Stimulated activated CD4-positive, alpha-beta T cell treated with anti-CD3 and anti-CD28 coated beads, Interleukin-1b, Interleukin-23, amount 100 ng/mL, for 24 hours (primary cell): ENCODE measurements at places on chromosomes 1 and 21.
A peak's percentile ranks its signal among the peaks of the same experiment; 100 is the strongest.

- DNase-seq = no peak
Observed at GRCh38 chr1:18341291-18342069, 139.2 kb upstream of the KLHDC7A start.

DNA sequence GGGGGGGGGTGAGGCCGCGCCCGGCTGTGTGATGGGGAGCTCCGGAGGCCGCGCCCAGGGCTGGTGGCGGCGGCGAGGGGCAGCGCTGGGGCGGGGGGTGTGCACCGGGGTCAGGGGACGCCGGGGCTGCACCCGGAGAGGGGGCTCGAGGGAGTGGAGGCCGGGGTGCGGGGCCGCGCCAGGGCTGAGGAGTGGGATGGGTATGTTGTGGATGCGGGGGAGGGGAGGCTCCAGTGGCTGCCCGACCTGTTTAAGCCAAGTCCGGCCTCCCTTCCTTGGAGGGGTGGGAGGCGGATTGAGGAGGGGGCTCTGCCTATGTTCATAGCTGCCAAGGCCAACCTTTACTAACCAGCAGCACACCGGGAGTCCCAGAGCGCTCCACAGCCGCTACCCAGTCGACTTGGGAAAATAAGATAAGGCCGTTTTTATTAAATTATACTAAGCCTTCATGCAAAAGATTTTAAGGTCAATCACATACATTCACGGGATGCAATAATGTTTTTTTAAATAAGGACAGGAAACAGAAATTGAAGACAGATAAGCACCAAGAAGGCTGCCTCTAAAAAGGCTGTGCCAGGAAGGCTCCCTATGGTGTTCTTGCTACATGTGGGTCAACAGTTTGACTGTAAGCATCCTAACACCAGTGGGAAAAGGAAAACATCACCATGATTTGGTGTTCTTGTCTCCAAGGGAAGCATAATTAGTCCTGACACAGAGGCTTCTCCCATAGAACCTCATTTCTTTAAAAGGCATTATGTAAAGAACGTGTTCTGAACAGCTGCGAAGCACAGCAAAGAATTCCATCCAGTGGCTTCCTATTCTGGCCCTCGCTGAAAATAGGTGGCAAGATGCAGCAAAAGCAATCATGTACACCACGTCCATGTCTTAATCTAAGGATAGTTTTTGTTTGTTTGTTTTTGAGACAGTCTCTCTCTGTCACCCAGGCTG is 626 bp upstream of the HLCS start:
- DNase-seq = no peak

DNA sequence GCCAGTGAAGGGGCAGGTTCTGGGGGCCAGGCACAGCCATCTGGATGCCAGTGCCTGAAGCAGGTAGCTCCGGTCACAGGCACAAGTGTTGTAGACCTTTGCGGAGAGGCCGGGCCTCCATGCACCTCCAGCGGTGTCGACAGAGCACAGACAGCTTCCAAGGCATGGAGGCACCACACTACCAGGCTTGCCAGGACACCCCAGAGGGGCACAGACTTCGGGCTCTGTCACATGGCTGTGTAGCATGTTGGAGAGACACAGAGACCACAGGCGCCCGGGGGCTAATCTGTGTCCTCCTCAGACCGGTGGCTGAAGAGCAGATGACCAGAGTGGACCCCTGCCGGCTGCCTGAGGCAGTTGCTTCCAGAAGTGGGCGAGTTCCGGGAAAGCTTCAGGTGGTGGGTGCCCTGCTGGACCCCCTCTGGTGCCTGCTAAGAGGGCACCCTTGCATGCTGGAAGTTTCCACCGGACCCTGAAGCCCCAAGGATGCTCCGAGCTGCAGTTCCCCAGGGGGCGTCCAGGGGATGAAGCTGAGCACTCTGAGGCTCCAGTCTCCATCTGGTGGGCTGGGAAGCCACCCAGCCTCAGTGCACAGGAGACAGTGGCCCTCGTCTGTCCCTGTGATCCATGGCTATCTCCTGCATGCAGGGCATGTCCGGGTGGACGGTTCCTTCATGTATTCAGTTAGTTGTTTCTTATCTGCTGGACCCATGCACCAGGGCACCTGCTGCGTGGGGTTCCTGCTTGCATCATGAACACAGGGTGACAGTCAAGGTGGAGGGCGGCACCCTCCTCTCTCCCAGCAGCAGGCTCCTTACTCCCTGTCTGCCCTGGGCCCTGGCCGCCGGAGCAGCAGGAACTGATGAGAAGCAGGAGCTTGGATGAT is 82.4 kb downstream of the OBSCN start:
- DNase-seq = no peak

DNA sequence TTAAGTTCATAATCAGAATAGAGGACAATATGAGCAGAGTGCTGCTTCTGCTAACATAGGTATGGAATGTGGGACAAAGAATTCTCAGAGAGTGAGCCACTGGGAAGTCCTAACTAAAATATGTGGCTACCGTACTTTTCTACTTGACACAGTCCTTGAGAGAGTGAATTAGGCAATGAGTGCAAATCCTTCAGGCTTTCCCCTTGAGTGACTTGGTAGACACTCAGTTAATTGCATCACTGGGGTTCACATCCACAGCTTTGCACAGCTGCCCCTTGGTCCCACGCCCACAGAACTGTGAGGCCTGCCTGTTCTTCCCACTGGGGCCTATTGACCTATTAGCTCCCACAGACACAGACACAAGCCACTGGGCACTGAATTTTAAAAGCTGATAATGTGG is 40.5 kb upstream of the PAXBP1 start:
- DNase-seq = no peak

DNA sequence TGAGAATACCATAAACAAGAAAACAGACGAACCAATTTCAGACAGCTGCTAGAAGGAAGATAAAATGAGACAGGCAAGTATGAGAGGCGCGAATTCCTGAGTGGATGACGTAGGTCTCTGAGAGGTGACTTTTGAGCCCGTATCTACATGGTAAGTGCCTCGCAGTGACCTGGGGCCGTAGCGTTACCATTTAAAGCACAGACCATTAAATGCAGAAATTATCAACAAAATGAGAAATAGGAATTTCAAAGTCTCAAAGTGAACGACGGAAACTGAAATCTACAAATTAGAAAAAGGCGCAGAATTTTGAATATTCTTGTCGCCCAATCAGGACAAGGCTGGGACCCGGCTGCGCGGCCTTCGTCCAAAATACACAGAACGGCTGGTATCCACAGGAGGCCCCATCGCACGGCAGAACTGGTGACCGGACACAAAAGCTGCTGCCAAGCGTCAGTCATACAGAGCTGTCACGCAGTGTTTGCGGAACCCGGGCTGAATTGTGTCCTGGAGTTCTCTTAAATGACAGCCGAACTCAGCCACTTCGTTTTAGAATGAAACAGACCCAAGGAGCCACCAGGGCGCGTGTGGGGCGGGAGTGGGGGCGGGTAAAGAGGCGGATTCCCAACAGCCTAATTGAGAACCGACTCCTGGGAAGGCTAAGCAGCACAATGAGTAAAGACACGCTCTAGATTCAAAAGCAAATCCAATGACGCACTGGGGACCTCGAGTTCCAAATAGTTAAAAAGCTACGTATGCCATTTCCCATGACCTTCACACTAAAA is 13.8 kb upstream of the BOLA1 start:
- DNase-seq = peak; percentile 36

- DNase-seq = no peak
Observed at GRCh38 chr1:15513919-15514318, 10.1 kb downstream of the CASP9 start.

DNA sequence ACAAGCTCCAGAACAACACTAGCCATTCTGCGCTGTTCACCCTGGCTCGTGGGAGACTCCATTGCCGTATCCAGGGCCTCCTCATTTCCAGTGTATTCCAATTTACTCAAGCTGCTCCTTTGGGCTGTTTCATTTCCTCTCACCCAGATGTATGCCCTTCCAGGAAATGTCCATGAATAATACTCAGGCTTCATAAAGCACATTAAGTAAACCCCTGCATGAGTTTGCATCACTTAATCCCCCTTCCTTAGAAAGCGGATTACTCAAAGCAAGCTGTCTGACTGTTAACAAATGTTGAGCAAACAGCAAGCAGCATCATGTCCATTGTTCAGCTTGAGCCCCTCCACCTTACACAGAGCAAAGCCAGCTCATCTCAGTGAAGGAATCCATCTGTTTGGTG is 403.6 kb upstream of the PBX1 start:
- DNase-seq = no peak

DNA sequence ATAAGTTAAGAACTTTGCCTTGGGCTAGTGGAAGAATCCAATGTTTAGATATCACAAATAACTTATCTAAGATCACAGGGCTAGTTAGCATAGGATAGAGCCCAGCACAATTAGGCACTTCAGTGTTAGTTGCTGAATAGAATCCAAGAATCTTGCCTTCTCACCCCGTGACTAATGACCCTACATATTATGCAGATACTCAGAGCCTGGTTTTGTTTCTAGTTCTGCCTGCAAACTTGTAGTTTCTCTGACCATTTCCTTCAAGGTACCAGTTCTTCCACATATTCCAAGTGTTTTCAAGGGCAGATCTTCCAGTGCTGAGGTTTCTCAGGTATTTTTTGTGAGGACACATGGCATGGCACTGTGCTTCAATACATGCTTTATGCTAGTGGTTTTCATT is 239.3 kb downstream of the KCNK2 start:
- DNase-seq = no peak

GRCh38 chr1:228005511-228006033 is 1.2 kb upstream of the WNT3A start:
- DNase-seq = no peak

- no peak for DNase-seq
Observed at GRCh38 chr1:215543191-215543606, 23.9 kb upstream of the KCTD3 start.

- no peak for DNase-seq
Observed at GRCh38 chr1:214476986-214477870, 74.2 kb downstream of the PTPN14 start.

GRCh38 chr1:61670445-61670844 is 54.5 kb downstream of the TM2D1 start:
- no peak for DNase-seq

GRCh38 chr1:221583465-221583864 is 158.4 kb downstream of the DUSP10 start:
- DNase-seq = no peak

DNA sequence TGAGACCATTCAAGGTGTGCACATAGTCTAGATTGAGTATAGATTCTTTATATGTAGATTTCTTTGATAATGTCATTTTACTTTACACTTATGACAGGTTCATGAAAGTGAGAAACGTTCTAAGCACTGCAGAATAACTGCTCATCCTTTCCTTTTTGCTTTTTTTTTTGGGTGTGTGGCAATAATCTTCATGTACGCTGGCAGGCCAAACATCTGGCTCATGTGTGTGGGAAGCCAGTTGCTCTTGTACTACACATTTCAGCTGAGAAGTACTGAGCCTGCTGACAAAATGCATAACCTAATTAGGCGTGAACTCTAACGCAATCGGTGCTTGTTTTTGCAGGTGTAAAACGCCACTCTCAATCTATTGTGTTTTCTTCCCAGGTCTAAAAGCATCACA is 350.8 kb upstream of the KAZN start:
- DNase-seq = no peak

- DNase-seq = no peak
Observed at GRCh38 chr1:183493540-183494245, 21.4 kb downstream of the SMG7 start.

DNA sequence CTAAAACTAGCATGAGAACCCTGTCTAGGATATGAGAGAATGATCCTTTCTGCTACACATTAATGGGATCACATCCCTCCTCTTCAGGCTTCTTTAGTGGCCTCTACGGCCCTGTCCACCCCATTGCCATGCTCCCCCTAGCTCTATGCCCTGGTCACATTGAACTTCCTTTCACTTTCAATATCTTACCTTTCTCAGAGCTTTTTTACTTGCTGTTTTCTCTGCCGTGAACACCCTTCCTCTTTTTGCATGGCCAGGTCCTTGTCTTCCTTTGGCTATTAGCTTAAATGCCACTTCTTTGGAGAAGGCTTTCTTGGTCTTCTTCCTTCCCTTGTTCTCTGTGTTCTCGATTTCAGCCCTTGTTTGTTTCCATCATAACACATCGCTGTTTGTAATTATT is 97.4 kb downstream of the GIPC2 start:
- DNase-seq = no peak

DNA sequence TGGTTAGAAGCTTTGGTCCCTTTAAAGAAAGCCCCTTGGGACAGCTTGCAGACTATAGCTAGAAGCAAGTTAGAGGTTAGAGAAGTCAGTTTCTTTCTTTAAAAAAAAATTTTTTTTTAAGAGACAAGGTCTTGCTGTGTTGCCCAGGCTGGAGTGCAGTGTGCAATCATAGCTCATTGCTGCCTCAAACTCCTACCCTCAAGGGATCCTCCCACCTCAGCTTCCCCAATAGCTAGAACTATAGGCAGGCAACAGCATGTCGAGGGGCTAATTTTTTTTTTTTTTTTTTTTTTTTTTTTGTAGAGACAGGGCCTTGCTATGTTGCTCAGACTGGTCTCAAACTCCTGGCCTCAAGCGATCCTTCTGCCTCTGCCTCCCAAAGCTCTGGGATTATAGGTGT is 44.2 kb upstream of the ZNF326 start:
- no peak for DNase-seq

GRCh38 chr1:205236526-205236925 is 8.8 kb downstream of the TMCC2 start:
- no peak for DNase-seq

- no peak for DNase-seq
Observed at GRCh38 chr1:175294179-175294756, 101.7 kb upstream of the KIAA0040 start.

DNA sequence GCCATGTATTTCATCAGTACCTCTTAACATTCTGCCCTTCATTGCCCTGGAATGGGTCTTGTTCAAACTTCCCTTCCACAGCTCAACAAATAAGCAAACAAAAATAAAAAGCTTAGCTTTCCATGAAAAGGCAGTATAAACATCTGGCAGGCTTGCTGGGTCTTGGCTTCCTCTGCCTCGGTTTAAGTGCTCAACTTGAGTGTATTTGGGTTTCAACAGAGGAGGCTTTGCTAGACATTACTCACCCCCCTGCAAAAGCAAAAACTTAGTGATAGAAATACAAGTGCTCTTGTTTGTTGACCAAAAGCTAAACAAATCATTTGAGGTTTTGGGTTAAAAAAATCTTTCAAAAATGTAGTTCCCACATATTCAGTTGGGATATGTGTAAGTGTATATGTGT is 518.5 kb downstream of the PLPP3 start:
- no peak for DNase-seq

- DNase-seq = no peak
Observed at GRCh38 chr1:184533049-184533448, 146.2 kb downstream of the C1orf21 start.

- DNase-seq = no peak
Observed at GRCh38 chr1:227541129-227541528, 22.2 kb upstream of the ZNF678 start.

GRCh38 chr1:160951443-160952128 is 3.0 kb downstream of the ITLN2 start:
- DNase-seq = peak; percentile 51

GRCh38 chr1:13730751-13731482 is 30.9 kb downstream of the PRDM2 start:
- DNase-seq = peak; percentile 46
